ENCODE measurements at places on chromosomes 16 and 17.

- no peak for DNase-seq
Observed at GRCh38 chr17:49748791-49749190, 15.1 kb downstream of the FAM117A start.

DNA sequence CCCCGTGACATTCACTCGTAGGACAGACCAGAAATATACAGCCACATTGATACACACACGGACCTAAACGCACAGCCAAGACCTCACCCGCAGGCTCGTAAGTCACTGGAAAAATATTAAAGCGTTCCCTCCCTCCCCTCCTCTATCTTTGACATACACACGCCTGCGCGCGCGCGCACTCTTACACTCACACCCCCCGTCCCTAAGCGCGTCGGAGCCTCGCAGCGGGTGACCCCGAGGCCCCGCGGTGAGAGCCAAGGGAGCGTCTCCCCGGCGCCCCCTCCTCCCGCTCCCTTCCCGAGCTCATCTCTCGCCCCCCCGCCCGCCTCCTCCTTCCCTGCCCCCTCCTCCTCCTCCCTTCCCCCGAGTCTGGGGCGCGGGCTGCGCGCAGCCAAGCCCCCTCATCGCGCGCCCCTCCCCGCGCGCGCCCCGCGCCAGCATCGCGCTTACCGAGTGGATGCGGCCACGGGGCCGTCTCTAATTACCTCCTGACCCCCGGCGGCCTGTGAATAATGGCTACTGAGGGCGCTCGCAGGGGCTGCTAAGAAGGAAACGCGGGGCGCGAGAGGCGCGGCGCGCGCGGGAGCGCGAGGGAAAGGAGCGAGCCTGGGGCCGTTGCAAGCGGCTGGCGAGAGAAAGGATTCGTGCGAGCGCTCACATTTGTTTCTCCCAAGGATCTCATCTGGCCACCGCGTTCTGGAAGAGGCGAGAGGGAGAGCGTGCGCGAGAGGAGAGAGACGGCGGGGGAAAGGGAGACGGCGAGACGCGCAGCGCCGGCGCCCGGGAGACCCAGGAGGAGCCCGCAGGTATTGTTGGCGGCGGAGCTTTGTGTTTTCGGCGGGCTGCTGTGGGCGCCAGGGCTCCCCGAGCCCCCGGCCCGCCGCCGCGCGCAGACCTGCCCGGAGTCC is 42.4 kb downstream of the RAI1 start:
- no peak for DNase-seq

- peak; percentile 60 for DNase-seq
Observed at GRCh38 chr17:56481659-56482058, 111.8 kb upstream of the NOG start.

DNA sequence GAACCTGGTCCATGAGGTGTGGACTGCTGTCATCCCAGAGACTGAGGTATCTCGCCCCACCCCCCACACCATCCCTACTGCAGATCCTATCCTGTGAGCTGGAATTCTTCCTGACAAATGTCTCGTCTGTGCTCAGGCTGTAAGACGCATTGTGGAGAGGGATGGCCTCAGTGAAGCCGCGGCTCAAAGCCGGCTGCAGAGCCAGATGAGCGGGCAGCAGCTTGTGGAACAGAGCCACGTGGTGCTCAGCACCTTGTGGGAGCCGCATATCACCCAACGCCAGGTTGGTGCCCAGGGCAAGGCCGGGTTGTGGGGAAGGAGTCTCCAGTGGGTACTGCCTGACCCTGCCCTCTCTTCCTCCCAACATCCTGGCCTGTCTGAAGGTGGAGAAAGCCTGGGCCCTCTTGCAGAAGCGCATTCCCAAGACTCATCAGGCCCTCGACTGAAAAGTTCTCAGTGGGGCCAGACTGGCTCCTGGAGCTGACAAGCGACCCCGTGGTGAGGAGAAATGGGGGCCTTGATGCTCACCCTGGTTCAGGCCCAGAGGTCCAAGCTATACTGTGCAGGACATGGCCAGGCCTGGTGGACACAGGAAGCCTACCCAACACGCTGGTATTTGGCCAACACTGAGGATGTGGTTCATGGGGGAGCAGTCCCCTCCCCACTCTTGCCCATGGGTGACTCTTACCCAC is 1.2 kb upstream of the MLX start:
- no peak for DNase-seq

DNA sequence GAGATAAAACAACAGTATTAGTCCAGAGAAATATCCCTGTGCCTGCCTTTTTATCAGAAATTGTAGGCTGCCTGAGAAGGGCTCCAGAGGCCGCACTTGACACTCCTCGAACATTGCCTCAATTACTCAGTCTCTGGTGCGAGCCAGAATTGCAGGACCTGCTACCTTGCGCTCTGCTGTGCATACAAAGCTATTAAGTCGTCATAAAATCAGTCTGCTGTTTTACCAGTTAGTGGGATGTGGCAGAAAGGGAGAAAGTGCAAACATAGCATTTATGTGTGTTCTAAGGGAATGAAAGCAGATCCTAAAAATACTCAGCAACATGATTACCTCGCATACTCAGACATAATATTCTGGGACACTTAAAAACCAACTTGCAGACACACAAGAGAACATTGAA is 70.6 kb downstream of the TMC6 start:
- no peak for DNase-seq

DNA sequence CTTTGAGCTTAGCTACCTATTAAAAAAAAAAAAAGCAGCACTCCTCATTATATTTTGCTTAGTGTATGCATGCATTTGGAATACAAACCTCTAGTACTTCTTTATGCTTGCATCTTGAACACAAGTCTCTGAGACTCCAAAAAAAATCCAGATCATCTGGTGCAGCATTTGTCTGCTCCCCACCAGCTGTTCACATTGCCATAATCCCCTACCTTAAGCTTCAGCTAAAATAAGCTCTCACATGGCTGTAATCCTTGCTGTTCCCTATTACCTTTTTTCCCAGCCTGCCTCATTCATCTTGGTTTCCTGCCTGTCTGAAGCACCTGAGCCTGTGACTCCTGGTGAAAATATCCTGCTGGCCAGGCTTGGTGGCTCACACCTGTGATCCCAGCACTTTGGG is 7.5 kb upstream of the NFATC2IP start:
- DNase-seq, result peak; percentile 98

- no peak for DNase-seq
Observed at GRCh38 chr17:82048571-82048971, 3.0 kb downstream of the RFNG start.

- DNase-seq, result no peak
Observed at GRCh38 chr17:65780111-65780510, 218.7 kb upstream of the AXIN2 start.
